ENCODE measurements at places on chromosomes 7 and 10. TPM values are rescaled to one million over a fixed set of nuclear protein-coding genes. Genes with fewer than 3 reads are reported as not detected.
A peak's percentile ranks its signal among the peaks of the same experiment; 100 is the strongest.

DNA sequence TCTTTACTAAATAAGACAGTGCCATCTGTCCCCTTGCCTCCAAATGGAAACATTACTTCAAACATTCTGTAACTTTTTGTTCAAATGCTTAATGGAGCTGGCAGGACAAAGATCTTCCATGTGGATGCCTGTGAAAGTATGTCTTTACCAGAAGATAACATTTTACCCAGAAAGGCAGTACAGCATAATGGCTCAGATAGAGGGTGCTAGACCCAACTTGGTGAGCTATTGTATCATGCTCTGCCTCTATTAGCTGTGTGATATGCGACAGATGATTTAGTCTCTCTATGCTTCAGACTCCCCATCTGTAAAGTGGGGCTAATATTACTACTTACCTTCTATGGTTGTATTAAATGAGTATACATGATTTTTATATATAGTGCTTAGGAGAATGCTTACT is 8.8 kb upstream of the SMKR1 start:
- no peak for DNase-seq

DNA sequence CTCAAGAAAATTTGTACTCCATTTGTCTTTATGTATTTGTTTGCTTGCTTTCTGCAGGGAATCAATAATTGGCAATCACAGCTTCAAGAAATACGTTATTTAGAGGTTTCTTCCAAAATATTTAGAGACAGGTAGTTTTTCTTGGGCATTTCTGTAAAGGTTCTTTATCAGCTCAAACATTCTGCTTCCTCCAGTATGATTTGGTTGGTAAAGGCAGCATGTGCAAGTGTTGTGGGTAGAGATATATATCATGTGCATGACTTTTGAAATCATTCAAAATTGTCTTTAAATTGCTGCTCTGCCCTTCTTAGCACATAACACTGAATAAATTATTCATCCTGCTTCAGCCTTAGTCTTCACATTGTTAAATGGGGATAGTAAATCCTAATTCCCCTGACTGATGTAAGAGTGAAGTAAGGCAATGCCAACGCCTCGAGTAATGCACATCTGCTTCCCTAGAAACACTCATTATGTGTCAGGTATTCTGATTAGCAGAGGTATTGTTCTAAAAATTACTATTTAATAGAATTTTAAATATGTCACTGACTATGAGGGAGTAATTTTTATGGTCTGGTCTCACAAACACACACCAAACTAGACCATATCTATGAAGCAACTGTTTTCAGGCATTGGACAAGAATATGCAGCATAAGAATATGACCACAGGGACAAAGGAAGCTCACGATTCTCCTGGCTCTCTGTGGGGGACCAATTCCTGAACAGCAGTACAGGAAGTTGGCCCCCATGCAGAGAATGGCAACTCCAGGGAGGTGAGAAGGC is 77.3 kb upstream of the AKR1E2 start:
- no peak for DNase-seq

DNA sequence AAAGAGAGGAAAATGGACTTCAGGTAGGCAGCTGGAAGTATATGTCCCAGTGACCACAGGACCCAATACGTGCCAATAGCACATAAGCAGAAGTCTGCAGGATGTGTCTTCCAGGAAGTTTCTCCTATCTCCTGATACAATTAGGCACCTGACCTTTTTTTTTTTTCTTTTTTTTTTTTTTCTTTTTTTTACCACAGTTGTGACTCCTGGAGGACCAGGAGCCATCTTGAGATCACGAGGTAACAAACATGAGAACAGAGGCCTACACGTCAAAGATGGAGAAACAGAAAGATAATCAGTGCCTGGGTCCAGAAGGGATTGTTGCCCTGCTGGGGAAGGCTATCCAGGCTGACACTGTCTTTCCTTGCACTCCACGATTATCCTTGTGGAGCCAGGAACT is 312.4 kb upstream of the NEBL start:
- no peak for DNase-seq

DNA sequence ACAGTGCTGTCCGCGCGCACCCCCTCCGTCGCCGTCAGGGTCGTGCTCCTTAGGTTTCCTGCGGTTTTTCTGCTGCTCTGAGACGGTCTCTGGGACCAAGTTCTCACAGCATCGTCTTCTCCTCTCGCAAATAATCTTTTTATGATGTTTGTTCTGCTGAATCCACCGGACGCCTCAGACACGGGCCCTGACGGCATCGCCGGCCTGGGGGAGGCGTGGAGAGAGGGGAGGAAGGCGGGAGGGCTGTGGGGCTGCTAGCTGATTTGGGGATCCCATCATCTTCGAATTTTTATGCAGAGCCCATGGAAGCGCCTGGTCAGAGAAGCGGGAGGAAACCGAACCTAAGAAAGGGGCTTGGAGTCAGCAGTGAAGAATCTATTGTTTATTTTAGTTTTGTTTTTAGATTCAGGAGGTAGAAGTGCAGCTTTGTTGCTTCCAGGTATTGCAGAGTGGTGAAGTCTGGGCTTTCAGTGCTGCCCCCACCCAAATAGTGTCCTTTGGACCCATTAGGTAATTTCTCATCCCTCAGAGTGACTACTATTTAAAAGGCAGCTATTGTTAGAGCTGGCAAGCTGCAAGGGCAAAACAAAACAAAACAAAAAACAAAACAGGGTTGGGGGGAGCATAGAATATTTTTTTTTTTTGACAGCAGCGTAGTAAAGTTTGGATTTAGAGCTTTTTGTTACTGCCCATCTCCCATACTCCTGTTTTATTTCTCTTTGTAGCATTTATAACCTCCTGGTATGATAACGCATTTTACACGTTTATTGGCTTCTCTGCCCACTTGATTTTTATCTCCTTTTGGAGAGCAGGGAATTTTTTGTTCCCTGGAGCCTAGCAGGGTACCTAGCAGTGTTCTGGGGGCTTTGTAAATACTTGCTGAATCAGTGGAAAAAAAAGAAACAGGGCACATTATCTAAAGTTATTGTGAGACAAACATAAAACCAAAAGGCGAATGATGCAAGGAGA is 92.6 kb downstream of the SPAG6 start:
- DNase-seq = no peak

GRCh38 chr10:50577681-50578350 is 45.9 kb downstream of the SGMS1 start:
- DNase-seq = no peak

GRCh38 chr10:131580674-131581073 is 269.2 kb upstream of the TCERG1L start:
- peak; percentile 49 for DNase-seq

- DNase-seq = no peak
Measured at GRCh38 chr10:112140110-112140970, 43.2 kb downstream of the GPAM start.

DNA sequence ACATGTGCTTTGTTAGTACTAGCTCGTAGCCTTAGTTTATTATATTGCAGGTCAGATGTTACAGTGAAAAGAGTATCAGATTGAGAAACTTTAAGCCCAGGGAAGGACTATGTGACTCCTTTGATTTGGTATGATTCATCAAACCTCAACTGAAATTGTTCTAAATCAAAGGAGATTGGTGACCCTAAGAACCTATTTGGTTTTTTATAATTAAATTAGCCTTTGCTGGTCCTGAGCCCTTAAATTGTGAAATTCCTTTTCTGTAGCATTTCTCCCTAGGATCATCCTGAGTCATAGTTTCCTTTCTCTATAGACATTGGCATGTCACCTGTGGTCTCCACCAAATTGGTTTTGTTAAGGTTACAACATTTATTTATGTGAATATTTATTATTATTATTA is 89.7 kb downstream of the POLR1F start:
- no peak for DNase-seq

DNA sequence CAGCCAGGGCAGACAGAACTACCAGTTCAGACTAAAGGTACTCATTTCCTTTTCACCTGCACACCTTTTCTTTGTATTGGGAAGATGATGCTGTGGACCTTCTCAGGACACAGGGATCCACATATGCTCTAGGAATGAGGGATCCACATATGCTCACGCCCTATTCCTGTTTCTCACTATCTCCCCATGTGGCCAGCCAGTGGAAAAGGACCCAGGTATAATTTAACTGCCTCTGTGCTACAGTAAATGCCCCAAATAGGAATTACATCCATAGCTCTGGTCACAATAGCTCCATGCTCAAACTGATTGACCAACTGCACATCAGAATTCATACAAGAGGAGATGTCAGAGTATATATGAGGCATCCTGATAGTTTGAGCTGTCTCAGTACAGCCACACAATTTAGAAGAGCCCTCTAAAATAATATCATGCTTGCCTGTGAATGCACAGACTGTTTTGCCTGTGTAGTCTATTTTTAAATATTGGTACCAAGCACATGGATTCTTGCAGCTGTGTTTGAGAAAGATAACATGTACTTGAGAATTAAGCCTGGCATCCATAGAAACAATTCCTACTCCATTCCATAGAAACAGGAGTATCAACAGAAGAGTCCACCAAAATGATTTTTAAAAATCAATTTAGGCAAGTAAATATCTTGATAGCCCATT is 43.7 kb downstream of the CTTNBP2 start:
- no peak for DNase-seq

DNA sequence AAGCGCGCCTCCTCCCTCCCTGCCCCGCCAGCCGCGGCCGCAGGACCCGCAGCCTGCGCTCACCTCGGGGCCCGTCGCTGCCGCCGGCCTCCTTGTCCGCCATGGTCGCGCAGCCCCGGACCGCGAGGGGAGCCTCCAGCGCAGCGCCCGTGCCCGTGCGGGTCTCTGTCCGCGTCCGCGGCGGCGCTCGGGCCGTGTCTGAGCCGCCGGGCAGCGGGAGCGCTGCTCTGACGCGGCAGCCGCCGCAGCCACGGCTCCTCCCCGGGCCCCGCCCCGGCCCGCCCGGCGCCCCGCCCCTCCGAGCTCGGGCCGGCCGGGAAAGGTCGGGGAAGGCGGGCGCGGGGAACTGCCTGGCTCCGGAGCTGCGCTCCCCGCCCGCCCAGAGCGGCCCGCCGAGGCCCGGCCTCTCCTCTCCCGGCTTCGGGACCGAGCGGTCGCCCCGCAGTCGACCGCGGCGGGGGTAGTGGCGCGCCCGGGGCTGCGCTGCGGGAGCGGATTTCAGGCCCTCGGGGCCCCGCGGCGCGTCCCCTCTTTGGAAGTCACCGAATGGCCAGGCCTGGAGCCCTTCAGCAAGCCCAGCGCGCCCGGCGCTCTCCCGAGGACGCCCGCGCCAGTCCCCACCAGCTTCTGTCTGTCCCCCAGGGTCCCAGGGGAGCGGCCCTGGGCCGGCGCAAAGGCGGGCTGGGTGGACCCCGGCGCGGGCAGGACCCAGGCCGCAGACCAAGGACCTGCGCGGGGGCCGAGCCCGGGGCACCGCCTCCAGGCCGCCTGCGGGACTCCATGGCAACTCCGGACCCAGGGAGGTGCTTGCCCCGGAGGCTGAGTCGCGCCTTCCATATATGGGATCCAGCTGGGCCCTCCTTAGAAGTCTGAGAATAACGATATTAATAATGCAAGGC is at the start of gene HSPA12A:
TSS of gene HSPA12A (minus strand) at position 200 of the 899 bp plus-strand sequence. CDS start at position 103, 97 bp downstream.
- no peak for DNase-seq

DNA sequence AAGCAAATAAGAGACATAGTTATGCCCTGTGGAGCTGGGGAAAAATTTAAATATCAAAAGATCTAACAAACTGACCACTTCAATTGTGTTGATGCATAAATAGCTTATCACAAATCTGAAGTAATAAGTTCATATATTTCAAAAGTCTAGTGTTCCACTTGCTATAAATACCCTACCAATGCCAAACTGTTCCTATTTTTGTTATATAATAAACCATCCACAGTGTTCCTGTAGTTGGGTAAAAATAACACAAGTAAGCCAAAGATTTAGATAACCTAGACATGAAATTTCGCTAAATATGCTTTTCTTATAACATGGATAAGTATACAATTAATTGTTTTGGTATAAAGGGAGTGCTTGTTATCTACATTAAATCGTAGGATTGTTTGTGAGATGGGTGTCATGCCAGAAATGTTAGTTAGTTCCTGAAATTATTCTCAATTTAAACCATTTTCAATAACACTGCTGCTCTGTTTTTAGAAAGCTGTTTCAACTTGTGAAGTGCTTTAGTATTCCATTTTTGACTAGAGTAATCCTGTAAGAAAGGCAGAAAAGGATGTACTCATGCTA is 85.5 kb downstream of the CACNA2D1 start:
- no peak for DNase-seq

- no peak for DNase-seq
Measured at GRCh38 chr7:73882047-73882402, 21.1 kb downstream of the TMEM270 start.

GRCh38 chr10:10865913-10866312 is 151.8 kb upstream of the CELF2 start:
- no peak for DNase-seq

DNA sequence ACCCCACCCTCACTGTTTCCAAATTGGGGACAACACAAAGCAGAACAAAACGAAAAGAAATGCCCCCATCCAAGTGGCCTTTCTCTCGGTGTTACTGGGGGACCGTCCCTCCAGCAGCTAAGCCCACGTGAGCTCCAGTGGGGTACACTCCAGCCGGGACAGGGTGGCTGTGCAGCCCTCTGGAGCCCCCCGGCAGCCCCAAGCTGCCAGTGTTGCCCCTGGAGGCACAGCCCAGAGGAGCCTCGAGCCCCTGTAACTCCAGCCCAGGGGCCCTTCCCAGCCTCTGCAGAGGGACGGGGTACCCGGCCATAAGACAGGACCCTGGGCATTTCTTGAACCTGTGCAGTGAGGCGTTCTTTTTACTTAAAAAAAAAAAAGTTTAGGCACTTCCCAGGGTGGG is 124.5 kb upstream of the KCTD7 start:
- DNase-seq = no peak

GRCh38 chr7:108291791-108292440 is 161.8 kb upstream of the LAMB4 start:
- DNase-seq = no peak

DNA sequence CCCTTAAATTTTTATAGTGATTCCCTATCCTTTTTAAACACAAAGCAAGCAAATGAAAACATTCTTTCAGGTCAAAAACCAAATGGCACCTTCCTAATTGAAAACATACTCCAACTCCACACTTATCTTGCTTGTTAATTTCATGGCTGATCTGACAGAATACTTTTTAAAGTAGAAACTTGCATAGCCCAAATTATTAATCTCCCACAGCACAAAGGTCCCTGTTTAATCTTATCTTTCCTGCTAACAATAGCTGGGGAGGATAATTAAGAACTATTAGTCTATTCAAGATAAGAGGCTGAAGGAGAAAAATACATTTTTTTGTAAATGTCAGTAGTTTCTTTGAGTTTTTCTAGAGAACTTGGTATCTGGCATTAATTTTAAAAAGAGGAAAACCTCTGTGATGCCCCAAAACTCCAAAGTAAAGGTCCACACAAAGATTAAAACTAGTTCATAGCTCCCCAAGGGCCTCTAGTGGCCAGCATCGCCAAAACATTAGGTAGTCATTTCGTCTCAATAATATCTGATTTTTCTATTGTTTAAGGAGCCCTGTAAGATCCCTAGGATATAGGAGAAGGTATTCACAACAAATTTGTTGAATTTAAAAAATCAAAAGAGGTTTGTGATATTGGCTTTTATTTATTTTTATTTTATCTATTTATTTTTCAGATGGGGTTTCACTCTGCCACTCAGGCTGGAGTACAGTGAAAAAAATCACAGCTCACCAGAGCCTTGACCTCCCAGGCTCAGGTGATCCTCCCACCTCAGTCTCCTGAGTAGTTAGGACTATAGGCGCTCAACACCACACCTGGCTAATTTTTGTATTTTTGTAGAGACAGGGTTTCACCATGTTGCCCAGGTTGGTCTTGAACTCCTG is 14.7 kb downstream of the CDNF start:
- no peak for DNase-seq

PTPRE gene
- 77.6 TPM for total RNA-seq

DMTF1 gene
- 86.9 TPM for total RNA-seq

NOM1 gene
- 28.5 TPM for total RNA-seq

CNPY1 gene
- not detected for total RNA-seq

HACD1 gene
- 6.4 TPM for total RNA-seq

PIK3CG gene
- 4.4 TPM for total RNA-seq

GJD4 gene
- not detected for total RNA-seq

HTR5A gene
- total RNA-seq = not detected

CCDC172 gene
- not detected for total RNA-seq

ENTPD1 gene
- total RNA-seq = 17.7 TPM

RPEL1 gene
- not detected for total RNA-seq

Measured in vagina (tissue), 2 donors.